ENCODE measurements at places on chromosomes 1 and 21.

GRCh38 chr1:10398278-10398733 lies 558 bp upstream of the PGD start:
- no peak for DNase-seq

DNA sequence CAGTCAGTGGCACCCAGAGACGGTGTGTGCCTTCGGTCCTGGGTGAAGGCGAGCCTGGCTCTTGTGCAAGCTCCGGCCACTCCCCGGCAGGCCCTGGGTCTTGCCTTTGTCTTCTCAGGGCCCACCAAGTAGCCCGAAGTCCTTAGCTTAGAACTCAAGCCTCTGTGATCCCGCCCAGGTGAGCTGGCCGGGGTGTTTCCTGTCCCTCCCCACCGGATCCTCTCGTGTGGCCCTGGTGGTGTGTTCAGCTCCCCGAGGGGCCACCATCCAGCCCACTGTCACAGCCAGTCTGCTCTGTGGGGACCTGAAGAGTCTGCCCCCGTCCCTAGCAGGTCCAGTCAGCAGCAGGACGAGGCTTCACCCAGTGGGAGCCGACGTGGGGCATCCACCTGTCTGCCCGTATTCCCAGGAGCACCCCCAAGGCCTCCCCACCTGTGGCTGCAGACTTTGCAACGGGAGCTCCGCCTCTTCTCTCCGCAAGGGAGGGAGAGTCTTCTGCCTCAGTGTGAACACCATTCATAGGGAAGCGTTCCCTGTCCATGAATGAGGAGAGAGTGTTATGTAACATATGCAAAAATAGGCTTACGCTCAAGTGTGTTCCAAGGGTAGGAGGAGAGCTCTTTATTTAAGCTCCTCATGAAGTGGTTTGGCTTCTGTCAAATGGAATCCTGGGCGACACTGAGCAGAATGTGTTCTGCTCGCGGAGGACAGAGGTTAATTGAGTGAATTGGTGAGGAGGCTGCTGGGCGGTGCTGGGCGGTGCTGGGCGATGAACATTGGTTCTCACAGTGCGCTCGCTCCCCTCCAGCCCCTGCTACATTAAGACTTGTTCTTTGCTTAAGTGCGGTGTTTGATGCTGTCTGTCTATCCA lies 108.9 kb downstream of the CRYAA start:
- DNase-seq: no peak

GRCh38 chr1:244099258-244099930 lies 48.3 kb downstream of the ZBTB18 start:
- no peak for DNase-seq

DNA sequence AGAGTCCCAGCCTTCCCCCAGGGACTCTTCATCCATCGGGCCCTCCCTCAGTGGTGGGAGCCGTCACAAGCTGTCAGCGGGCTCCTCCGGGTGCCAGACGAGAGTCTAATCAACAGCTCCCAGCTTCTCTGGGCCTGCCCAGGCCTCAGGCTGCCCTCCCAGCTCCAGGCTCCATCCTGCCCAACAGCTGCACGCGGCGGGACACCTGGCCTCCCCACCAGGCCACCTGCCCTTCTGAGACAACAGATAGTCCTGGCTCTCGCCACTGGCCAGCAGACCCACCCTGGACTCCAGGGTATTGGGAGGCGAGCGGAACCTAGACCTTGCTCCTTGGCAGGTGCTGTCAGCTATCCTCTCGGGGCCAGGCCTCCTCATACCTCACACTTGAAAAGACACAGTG lies 3.1 kb downstream of the WNT4 start:
- no peak for DNase-seq

- DNase-seq: no peak
Observed at GRCh38 chr1:68085752-68086151, 35.3 kb upstream of the DIRAS3 start.

DNA sequence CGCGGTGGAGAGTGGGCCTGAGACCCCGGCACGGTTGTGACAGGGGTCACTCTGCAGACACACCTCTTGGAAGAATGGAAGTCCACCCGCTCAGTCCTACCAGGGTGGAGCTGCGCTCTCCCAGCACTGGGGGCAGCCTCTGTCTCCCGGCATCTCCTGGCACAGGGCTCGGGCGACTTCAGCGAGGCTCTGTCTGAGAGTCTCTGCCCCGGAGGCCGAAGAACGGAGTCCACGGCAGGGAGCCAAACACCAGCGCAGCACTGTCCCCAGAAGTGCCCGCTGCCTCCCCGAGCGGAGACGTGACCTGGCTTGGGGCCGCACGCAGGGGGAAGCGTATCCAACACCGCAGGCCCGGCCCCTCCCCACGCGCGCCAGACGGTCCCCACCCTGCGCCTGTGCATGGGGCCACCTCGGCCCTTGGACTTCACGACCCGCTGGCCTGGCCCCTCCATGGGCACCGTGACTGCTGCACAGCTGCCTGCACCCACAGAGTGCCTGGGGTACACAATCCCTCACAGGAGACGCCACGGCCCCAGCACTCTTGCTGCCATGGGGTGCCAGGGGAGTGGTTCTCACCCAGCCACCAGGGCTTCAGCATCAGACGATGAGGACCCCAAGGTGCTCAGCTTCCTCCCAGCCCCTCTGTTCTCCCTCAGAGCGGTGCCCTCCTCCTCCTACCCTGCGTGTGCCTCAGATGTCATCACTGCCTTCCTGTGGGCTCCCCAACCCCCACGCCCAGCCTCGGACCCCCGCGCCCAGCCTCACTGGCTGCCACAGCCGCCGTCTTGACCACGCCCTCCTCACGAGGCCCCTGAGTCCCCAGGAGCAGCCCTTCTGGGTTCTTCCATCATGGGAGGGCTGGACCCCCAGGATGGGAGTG lies 14.9 kb upstream of the RNF223 start:
- no peak for DNase-seq

DNA sequence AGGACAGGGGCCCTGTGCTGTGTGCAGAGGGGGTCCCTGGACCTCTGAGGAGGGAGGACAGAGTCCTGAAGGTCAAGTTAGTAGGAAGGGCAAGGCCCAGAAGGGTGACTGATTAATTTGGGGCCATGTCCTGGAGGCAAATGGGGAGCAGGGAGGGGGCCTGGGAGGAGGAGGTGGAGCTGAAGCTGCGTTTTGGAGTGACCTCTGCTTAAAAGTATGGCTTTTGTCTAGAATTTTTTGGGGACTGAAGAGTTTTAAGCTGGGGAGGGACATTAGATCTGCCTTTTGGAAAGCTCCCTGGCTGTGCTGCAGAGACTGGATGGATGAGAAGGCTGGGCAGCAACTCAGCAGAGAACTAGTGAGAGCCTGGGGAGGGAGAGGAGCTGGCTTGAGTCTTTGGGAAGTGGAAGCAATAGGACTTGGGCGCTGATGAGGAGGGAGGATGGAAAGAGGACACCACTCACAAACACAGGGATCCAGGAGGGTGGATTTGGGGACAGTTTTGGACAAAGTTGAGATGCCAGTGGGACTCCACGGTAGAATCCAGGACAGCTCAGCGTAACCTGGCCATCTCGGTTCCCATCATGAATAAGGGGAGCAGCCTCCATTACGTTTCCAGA lies 52.9 kb downstream of the ACBD3 start:
- DNase-seq: no peak

- DNase-seq: no peak
Observed at GRCh38 chr1:30521261-30521865, 202.0 kb downstream of the MATN1 start.

GRCh38 chr21:33696465-33696864 lies 54.2 kb downstream of the ITSN1 start:
- DNase-seq: no peak

GRCh38 chr1:101004670-101005069 lies 20.9 kb downstream of the DPH5 start:
- DNase-seq: no peak

- no peak for DNase-seq
Observed at GRCh38 chr21:31667639-31668038, 8.1 kb downstream of the SOD1 start.

- DNase-seq: no peak
Observed at GRCh38 chr1:94246692-94247137, 9.3 kb upstream of the ARHGAP29 start.

DNA sequence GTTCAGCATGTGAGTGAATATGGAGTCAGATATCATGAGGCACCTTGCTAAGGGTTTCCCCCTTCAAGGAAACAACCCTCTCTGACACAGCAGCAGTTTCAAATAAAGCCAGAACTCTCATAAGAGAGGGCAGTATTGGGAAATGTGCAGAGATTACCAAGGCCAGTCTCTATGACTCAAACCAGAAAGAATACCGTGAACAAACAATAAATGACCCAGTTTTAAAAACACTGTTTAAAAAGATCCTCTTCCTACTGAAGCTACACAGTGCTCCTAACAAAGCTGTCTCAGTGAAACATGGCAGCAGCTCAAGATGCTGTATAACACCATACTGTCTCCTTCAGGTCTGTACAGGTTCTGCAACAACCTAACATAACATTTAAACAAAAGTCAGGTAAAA lies 102.6 kb downstream of the KIAA0319L start:
- DNase-seq: no peak

- DNase-seq: no peak
Observed at GRCh38 chr1:164643018-164643417, 84.0 kb downstream of the PBX1 start.

- no peak for DNase-seq
Observed at GRCh38 chr1:69220672-69221071, 347.1 kb upstream of the LRRC7 start.

GRCh38 chr1:4424766-4425165 lies 229.6 kb upstream of the AJAP1 start:
- no peak for DNase-seq

GRCh38 chr1:216723274-216723780 lies at the start of gene ESRRG:
ESRRG (minus strand) TSS chr1:216723429; CDS start chr1:216723299, 130 bp downstream.
- no peak for DNase-seq

- DNase-seq: no peak
Observed at GRCh38 chr1:75542818-75543570, 67.9 kb downstream of the SLC44A5 start.

DNA sequence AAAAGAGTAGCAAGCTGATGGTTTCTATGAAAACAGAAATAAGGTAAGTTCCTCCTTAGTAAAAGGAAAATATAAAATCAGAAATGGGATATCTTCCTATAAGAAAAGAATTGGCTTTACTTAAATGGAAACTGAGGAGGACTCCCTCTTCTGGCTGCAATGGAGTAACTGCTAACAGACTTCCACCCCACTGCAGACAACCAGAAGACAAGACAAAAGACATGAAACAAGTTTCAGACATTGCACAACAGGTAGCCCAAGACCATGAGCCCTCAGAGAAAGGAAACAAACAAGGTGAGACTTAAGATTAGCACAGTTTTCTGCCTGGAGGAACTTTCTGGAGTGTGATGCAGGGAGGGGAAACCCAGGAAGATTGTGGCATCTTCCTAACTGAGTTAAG lies 17.0 kb upstream of the OLFML2B start:
- DNase-seq: no peak

DNA sequence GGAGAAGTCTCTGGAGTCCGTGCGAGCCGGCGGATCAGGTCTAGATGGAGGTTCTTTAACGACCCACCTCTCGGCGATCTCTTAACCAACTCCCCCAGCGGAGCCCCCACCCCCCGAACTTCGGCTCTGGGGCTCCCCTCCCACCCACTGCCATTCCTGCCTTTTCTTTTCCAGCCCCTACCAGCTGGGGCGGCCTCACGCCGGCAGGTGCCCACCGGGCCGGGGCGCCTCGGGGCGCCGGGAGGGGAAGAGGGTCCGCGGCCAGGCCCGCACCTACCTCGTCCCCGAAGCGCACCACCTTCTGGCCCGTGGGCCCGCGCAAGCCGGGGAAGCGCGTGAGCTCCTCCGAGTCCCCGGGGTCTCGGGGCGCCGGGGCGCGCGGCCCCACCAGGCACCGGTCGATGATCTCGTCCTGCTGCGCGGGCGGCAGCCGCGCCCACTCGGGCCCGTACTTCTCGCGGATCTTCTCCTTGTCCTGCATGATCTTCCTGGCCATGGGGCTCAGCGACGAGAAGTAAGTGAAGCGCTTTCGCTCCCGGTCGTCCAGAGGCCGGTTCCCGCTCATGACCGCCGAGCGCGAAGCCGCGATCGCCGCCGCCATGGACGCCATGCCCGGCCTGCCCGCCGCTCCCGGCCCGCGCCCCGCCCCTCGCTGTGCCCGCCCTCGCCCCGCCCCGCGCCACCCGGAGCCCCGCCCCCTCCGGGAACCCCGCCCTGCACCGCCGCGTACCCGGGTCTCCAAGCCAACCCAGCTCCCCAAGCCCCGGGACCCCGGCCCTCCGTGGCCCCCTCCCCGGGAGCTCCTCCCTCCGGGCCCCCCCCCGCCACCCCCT lies at the start of gene C1orf198:
Gene C1orf198, minus strand, starts transcription at position 619 of the 833 bp plus-strand sequence. Its CDS starts 9 bp downstream, at position 610.
- peak; percentile 41 for DNase-seq

- no peak for DNase-seq
Observed at GRCh38 chr1:44239961-44240371, 26.7 kb downstream of the DMAP1 start.

- DNase-seq: no peak
Observed at GRCh38 chr1:155002464-155003226, at the start of gene ZBTB7B. ZBTB7B (plus strand) TSS chr1:155002802; CDS start chr1:155014661, 11,859 bp downstream.

DNA sequence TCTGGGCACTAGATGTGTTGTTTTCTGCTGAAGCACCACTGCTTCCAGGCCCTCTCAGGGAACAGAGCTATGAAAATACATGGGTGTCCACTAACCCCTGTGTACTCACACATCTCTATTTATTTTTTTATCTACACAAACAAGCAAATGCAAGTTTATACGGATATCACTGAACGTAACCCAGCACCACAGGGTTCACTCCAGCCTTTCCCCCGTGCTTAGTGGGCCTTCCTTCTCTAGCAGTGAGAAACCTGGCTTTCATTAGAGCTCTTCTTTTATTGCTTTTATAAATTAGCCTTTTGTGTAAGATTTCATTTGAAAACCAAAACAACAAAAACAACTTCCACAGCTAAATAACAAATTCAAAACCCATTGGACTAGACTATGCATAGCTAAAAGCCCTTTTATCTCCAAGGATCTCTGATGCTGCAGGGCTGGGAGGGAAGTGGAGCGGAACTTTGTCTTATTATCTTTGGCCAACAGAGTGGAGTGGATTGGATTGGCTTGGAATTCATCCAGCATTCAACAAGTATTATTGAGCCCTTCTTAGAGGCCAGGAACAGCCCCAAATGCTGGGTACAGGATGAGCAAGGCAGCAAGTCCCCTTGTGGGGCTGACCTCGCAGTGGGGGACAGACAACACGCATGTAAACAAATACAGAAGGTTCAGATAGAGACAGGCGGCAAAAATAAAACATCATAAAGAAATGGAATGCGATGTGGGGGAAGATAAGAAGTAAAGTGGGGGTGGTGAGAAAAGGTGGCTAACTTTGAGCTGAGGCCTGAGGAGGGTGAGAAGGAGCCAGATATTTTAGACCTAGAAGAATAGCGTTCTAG lies 371.8 kb upstream of the POU3F1 start:
- DNase-seq: no peak

DNA sequence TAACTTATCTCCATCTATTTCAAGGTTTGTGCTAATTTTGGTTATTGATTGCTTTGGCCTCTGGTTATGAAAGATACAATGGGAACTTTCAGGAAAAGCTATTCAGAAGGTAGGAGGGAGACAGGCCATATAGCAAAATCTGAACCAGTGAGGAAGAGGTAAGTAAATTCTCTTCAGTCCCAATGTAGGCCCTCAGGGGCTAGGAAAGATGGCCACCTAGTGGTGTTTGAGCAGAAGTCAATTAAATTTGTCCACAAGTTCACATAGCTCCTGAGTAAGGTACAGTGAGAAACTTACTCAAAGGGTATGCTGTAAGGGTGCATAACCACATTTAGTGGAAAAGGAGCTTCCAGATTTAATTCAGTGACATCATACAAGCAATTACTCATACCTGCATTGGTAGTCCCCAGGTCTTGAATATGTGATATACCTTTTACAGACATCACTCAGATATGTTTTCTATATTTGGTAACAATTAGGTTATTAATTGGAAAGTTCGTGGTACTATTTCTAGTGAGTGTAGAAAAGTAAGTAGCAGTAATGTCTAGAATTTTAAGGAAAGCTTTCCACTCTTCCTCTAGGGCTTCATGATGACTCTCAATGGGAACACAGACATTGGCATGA lies 21.4 kb upstream of the FMO1 start:
- no peak for DNase-seq

All from stimulated activated CD8-positive, alpha-beta memory T cell treated with anti-CD3 and anti-CD28 coated beads, Interleukin-7, amount 100 ng/mL, for 4 hours (primary cell).